ENCODE measurements at places on chromosomes 13 and 19.

- no peak for DNase-seq
These were observed 33.7 kb downstream of the SIAH3 start for GRCh38 chr13:45817833-45818232.

GRCh38 chr19:10289167-10289835 is 451 bp upstream of the ICAM5 start:
- DNase-seq: peak; percentile 44

DNA sequence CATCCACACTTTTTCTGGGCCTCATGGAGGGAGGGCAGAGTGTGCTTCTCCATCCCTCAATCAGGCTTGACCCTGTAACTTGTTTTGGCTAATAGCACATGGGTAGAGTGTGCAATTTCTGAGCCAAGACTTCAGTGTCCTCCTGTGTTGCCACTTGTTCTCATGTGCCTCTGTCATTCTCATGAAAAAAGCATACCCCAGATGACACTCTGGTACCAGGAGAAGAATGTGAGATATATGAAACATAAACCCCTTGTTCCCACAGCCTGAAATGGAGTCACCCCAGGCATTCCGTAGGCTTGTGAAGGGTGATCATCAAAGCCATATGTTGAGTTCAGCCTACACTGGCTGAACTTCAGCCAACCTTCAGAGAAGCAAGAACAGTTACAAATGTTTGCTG is 239.2 kb upstream of the MIR17HG start:
- no peak for DNase-seq

DNA sequence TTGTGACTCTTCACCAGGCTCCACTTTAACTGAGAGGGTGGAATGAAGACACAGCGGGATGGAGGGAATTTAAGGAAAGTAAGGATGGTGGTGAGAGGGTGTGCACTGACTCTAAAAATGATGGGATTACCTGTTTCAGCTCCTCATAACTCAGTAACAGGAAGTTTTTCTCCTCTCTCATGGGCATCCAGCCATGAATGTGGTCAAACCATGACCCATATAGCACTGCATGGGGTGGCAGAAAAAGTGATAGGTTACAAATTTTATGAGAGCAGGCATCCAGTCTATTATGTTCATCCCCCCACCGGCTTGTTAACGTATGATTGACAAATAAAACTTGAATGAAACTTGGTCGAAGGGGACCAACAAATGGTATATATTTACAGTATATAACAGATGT is 7.2 kb downstream of the SULT2A1 start:
- DNase-seq: no peak

DNA sequence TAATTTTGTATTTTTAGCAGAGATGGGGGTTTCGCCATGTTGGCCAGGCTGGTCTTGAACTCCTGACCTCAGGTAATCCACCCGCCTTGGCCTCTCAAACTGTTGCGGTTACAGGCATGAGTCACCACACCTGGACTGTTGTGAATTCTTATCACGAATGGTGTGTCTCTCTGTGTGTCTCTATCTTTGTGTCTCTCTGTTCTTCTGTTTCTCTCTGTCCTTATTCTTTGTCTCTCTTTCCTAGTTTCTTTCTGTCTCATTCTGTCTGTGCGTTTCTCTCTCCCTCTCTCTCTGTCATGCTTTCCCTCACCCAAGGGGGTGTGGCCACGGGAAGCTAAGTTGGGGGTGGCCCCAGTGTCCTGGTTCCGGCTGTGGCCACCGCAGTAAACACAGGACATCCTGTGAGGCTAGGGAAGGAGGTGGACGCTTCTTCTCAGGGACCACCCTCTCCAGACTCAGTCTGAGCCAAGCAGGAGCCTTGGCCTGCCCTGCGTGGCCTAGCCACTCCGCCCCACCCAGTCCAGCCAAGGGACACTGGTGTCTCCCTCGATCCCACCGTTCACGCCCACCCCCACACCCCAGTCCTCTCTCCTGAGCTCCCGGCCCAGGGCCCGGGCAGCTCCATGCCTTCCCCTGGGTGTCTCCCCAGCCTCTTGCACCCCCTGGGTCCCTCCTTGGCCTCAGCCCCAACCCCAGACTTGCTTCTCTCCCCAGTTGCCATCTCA is 3.9 kb upstream of the PRX start:
- DNase-seq: no peak

- no peak for DNase-seq
These were observed 1.0 kb downstream of the SCN1B start for GRCh38 chr19:35031072-35031881.

- DNase-seq: no peak
These were observed 6.0 kb upstream of the ATG4D start for GRCh38 chr19:10537668-10538067.

GRCh38 chr19:8355631-8356402 is 8.1 kb upstream of the ANGPTL4 start:
- DNase-seq: no peak

- DNase-seq: no peak
These were observed 104.7 kb downstream of the DCLK1 start for GRCh38 chr13:36026531-36026930.

DNA sequence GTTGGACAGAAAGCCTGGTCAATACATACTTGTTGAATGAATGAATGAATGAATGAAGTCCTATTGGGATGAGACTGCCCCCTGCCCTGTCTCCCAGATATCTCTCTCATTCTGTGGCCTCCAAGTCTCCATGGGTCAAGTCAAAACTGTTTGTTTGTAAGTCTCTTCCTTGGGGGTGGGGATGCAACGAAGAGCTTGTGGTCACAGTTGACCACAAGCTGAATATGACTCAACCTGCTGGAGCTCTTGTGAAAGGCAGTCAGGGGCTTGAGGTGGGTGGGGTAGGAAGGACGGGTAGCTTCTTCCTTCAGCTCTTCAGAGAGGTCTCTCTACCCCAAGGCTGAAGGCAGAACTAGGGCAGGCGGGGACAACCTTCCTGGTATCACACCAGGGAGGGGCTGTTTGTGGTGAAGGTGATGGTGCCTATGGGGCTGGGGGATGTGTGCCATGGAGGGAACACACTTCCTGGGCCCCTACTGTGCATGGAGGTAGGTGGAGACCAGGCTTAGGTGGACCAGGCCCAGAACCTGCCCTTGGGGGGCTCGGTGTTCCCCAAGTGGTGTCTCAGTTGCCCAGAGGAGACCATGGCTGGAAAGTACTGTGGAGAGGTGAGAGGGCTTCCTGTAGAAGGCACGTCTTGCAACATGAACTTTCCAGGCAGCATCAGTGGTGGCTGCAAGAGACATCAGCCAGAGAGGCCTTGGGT is 8.0 kb downstream of the MYO1F start:
- no peak for DNase-seq

DNA sequence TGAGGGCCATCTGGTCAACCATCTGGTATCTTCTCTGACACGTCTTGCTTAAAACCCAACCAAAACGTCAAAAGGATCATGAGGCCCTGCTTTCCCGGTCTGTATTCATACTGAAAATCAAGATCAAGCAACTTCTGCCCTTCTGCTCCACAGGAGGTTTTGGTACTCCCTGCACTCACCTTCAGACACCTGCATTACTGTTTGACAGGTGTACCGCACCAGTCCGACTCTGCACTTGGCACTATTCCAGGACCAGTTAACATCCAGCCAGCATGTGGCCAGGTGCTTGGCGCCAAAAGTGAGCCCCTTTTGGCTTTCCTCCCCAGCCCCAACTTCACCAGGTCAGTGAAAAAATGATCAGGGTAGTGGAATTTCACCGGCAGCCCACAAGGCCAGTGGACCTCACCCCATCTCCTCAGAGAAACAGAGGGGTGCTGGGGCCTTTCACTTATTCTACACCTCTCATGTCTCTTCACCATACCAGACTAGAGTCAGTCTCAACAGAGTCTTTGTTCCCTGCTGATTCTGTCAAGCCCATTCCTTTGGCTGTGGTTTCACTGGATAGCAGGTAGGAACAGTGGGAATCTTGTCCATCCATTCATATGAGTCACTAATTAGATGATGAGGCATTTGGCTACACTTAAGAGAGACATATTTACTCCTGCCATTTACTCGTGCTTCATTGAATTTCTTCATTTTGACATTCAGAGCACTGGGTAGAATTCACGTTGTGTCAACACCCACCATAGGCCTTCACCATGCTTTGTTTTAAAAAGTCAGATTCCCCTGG is 85.3 kb downstream of the ZNF726 start:
- no peak for DNase-seq

DNA sequence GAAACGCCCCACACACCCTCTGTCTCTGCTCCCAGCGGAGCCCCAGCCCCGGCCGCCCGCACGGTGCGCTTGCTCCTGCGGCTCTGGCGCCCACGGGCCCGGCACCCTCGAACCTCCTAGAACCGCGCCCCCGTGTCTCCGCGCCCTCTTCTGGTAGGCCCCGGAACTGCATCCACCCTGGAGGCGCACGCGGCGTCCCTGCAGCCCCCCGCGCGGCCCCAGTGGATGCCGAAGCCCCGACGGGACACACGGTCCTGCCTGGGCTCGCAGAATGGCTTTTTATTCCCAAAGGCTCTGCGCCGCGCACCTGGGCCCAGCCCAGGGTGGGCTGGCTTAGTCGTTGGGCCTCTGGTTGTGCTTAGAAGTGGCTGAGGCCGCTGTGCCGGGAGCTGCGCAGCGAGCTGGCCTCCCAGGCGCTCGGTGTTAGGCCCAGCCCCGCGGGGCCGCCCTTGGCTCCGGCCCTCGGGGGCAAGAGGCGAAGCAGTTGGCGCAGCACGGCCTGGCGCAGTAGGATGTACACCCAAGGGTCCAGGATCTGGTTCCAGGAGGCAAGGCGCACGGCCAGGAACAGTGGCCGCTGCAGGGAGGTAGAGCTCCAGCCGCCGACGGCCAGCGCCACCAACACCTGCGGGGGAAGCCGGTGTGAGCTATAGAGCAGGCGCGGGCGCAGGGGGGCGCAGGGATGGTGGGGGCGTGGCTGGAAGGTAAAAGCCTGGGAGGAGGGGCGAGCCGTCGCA is 2.8 kb downstream of the PTGER1 start:
- peak; percentile 81 for DNase-seq

GRCh38 chr13:47831265-47831664 is 169.8 kb downstream of the SUCLA2 start:
- DNase-seq: no peak

DNA sequence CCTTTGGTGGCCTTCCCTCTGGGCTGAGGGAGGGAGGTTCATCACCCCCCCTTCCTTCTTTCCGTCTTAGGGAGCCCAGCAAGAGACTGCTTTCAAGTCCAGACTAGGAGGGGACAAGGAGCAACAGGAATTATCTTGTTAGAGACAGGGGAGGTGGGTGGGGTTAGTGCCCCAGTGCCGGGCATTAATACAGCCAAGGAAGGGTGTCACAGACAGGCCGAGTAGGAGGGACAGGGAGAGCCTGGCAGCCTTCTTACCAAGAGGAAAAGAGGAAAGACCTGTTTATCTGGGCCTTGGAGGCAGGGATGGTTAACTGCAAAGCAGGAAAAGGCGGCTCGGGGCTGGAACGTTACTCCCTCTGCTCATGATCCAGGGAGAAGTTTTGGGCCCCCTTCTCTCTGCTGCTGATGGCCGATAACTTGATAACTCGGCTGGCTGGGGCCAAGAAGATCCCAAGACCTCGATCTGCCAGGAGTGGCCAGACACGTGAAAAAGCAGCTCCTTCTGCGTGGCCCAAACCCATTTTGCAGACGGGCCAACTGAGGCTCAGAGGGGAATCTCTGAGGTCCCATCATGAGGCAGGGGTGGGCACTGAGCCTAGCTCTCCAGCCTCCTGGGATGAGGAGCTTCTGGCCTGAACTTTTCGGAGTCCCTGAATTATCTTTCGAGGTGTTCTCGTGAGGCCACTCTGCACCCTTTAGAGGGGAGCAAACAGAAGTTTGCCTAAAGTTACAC is 79.3 kb downstream of the PTPRS start:
- no peak for DNase-seq

DNA sequence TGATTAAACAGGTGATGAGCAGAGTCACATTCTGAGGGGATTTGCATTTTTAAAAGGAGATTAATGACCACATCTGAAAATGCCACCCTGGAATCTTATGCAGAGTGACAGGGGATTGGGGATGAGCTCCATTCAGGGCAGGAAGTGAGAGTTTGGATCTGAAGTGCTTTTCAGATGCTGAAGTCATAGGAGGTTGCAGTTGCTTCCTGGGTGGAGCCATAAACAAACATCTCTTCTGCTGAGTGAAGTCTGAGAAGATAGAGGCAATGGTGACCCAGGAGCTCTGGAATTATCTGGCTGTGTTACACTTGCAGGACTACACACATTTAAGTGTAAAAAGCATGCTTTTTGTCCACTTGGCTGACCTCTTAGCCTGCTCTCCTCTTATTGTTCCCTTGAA is 51.4 kb upstream of the PSG8 start:
- no peak for DNase-seq

- no peak for DNase-seq
These were observed 11.7 kb upstream of the ZNF14 start for GRCh38 chr19:19744641-19745040.

DNA sequence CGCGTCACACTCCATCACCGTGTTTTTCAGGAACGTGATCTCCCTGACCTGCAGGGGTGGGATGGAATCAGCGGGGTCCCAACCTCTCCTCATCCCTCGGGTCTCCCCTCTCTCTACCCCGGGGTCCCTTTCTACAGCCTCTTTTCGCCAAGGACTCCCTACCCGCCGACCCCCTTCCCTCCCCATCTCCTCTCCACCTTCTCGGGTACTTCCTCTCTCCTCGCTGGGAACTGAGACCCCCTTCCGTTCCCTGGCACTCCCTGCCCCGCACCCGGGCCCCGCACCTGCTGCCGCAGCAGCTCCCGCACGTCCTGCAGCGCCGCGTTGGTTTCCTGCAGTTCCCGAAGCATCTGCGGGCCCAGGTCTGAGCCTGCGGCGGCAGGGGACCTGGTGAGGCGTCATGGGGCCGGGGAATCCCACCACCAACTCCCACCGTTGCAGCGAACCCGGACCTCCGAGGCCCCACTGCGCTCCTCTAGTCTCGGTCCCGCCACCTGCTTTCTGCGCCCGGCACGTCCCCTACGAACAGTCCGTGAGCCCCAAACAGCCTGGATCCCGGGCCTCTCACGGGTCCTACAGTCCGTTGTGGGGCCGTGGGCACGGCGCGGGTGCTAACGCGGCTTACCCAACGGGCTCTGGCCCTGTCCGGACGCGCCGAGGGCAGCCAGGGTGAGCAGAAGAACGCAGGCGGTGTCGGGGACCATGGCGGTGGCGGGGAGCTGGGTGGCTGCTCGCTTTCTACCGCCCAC is at the start of gene COMP:
TSS of gene COMP (minus strand) at position 740 of the 749 bp plus-strand sequence. CDS start at position 704, 36 bp downstream.
- no peak for DNase-seq

DNA sequence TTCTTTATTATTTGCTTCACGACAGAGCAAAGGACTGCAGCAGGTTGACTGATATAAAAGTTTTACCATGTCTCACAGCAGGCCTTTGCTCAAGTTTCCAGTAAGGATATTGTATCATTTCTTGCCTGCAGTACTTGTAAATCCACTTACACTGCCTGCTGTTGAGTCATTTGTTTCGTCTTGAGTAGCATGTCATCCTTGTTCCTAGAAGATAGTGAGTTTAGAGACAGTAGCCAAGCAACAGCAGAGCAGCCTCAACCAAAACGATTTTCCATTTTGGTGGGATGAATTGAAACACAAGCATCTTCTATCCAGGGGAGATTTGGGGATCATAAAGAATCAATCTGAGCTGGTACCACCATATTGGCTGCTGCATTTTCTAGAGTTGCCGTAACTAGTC is 24.0 kb upstream of the ALOX5AP start:
- DNase-seq: no peak
